T1000 (cell line): ENCODE measurements at places on chromosomes 6 and 20.

- DNase-seq = no peak
Observed at GRCh38 chr6:104601721-104602120, 258.0 kb downstream of the HACE1 start.

DNA sequence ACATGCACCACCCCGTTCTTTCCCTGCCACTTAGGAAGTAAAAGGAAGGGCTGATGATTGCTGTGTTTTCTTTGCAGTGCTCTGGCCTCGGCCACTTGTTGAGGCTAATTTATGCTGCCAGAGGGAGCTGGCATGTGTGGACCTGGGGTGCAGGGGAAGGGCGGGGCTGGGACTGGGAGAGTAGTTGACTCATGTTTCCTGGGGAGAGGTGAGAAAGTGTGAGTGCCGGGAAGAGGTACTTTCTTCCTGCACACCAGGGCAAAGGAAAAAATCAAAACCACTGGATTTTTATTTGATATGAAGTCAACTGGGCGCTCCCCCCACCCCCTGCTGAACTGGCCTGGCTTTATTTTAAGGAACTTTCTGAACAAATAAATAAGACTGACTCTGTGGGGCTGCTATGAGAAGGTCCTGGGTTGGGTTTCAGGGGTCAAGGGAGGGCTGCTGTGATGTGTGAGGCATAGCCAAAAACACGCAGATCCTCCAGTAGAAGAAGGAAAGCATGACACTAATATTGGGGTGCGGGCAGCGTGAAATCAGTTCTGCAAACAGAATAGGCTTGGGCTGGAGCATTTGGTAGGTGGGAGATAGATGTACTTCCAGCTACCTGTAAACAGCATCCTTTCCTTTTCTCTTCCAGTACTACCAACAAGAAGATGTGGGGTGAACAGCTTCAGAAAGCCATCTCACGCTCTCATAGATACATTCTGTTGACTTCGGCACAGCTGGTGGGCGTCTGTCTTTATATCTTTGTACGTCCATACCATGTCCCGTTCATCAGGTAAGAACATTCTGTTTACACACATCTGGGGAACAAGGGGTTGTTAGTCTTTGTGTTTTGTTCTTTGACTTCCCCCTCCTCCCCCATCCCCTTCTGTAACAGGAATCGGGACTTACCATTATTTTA, 87.5 kb downstream of the SYNJ2 start:
- peak; percentile 32 for DNase-seq

DNA sequence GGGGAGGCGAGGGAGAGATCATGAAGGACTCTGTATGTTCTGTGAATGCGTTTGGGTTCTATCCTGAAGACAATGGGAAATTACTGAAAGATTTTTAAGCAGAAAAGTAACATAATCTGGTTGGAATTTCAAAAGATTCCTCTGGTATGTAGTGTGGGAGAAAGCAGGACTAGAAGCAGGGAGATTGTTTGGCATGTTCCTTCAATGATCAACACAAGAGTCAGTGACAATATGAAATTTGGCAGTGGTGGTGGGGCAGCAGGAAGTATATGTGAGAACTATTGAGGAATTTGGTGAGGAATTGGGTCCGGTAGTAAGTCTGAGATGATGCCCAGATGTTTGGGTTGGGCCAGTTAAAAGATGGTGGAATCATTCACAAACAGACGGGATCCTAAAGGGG, 348.7 kb downstream of the CD83 start:
- no peak for DNase-seq

DNA sequence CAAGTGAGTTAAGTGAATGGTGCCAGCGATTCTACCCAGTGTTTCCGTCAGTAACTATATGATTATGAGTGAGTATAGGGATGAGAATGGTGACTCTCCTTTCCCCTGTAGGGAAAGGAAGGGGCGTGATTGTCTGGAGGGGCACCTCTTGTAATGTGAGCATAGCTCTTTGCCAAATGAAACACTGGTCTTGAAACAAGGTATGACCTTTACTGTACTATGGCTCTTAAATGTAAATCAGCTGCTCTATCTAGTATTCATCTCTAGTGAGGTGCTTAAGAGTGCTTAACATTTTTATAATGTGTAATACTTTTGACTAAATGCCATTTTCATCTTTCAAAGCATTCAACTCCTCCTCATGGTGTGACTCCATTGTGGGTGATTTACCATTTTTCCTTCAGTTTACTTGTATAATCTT, 11.0 kb downstream of the PANK2 start:
- no peak for DNase-seq

GRCh38 chr6:105892577-105893262, 193.4 kb upstream of the PRDM1 start:
- no peak for DNase-seq

DNA sequence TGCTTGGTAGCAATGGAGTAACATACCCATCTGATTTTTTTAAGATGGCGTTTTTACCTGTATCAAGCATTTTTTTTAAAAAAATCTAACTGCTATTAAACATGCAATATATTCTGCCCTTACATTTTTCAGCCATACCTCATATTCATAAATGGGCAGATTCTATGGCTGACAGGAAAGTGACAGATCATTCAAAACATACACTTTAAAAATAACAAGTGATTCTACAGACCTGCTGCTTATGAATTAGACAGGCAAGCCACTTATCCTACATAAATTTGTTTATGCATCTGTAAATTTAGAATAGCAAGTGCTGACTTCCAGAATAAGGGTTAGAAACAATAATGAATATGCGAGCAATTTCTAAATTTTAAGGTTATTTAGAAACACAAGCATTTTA, 82.7 kb downstream of the TBXT start:
- DNase-seq = no peak

DNA sequence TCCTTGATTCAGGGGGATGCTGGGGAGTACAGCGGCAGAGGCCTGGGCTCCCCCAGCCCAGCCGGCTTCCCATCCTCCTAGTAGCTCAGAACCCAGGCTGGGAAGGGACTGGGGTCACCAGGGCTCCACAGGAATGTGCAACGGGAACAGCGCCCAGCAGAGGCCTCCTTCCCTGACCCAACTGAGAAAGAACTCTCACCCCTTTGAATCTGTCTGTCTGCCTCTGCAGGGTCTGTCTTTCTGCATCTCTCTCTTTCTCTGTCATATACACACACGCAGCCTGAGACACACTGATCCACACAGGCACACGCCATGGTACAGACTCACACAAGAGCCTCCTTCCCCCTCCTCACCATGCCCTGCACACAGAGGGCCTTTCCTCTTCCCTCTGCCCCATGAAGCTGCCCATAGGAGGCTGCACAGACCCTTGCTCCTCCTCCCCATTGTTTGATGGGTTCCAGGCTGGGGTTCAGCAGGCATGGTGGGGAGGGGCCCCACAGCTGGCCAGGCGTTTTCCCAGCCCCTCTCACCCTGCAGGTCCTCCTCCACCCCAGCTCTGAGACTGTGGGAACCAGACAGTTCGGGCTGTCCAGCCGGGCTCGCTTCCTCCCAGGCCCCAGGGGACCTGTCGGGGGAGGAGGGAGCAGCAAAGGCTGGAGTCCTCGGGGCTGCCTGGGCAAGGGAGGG, 2.8 kb downstream of the FOXS1 start:
- no peak for DNase-seq

- no peak for DNase-seq
Observed at GRCh38 chr6:143059663-143060353, 881 bp upstream of the AIG1 start.

GRCh38 chr6:132236744-132237143, 164.5 kb downstream of the MOXD1 start:
- no peak for DNase-seq

DNA sequence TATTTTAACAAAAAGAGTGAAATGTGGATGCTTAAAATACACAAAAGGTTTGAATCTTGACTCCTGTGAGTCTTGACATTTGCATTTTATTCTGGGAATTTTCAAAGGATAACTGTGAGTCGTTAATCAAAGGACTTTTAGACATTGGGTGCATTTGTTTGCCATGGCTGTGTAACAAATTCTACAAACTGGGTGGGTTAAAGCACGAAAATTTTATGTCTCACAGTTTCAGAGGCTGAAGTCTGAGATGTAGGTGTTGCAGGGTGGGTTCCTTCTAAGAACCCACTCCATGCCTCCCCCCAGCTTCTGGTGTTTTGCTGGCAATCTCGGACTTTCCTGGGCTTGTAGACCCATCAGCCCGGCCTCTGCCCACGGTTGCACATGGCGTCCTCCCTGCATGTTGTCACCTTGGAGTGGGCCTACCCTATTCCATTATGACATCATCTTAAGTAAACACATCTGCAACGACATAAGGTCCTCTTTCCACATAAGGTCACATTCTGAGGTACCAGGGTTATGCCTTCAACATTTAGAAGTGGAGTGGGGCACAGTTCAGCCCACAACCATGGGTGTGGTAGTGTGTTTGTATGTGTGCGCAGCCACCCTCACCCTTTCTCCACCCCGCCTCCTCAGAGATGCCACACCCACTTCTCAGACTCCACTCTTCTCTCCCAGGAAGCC, 113.1 kb downstream of the FOXA2 start:
- no peak for DNase-seq

- no peak for DNase-seq
Observed at GRCh38 chr20:53405139-53405538, 188.5 kb downstream of the ZNF217 start.

DNA sequence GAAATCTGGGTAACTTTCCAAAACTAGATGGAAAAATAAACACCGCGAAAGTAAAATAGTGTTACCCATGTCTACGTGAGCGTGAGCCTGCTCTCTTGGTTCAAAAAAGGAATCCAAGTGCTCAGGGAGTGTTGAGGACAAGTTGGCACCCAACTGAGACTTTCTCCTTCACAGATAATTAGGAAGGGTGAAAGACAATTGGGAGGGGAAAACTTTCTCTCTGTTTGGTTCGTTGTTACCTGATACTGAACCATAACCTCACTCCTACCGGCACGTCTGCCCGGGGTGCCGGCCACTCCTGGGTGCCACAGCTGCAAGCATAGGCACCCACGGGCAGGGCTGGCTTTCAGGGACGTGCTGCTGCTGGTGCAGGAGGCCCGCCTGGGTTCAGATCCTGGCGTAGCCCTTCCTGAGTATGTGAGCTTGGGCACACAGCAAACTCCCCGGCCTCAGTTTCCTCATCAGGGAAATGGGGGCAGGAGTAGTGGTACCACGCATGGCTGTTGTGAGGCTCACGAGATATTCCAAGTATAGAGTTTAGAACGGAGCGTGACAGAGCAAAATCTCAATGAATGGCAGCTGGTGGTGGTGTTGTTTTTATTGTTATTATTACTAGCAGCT, 38.2 kb upstream of the PMEPA1 start:
- DNase-seq = no peak

DNA sequence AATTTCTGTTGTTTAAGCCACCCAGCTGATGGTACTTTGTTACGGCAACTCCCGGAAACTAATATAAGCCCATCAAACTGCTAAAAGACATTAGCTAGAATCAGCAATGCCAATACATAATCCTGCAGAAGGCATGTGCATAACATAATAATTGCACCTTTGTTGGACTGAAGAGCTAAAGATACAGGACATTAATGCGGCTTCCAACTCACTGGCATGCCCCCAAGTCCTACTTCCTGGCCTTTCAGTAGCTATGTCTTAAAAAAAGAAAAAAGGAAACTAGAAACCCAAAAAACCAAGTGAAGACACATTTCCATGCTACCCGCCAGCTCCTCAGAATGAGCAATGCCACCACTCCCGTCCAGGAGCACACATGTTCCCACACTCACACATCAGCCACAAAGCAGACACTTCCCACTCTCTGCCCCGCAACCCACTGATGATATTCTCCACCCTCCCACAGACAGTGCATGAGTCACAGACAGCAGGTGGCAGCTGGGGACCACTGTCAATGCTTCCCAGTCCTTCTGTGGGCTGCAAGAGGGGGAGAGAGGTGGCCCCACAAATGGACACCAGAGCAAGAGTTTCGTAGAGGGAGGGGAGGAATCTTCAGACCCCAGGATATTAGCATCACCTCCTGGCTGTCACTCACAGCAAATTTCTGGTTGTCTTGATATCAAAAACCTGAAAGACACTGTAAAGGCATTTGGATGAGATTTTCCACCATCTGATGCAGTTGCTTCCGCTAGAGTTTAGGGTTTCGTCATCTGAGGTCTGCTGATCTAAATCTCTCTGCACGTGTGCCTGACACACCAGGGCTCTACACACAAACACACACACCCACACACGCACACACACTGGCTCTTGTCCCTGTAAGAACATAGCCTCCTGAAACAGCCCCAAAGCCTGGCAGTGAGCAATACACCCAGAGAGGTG, 32.8 kb downstream of the GFOD1 start:
- no peak for DNase-seq

- no peak for DNase-seq
Observed at GRCh38 chr6:100210137-100211117, 216.4 kb upstream of the MCHR2 start.

GRCh38 chr20:59811681-59812171, 121.7 kb downstream of the SYCP2 start:
- no peak for DNase-seq
